ENCODE measurements at places on chromosomes 7 and 10.

DNA sequence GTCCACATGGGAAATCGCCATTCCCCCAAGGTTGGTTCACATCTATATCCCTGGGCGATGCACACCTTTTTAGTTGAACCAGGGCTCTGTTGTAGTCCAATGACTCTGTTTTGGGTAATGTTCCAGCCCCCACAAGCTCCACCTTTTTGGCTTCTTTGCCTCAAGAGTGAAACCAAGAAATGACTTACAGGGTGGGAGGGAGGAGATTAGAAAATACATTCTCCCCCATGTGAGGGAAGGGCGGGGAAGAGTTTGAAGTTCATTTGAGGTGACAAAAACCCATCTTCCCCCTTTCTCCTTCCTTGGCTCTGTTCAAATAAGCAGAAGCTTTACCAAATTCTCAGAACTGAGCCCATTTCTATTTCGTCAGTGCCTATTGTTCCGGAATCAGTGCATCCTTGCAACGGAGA lies 82.8 kb downstream of the GATA3 start:
- no peak for DNase-seq

DNA sequence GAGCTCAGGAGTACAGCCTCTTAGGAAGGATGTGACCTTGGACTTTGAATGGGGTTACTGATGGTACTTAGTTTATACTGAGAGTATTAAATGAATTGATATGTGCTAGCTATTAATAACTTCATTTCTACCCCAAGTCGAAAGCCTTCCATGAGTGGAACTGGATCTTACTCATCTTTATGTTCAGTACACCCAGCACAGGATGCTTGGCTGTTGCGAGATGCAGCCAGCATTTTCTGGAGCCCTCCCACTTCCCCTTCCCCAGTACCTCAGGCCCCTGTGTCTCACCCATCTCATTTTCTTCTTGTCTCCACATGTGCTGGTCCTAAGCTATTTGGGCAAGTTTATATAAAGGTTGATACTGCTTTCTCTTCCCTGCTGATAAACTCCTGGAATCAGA lies 7.2 kb downstream of the UPP1 start:
- DNase-seq = no peak

DNA sequence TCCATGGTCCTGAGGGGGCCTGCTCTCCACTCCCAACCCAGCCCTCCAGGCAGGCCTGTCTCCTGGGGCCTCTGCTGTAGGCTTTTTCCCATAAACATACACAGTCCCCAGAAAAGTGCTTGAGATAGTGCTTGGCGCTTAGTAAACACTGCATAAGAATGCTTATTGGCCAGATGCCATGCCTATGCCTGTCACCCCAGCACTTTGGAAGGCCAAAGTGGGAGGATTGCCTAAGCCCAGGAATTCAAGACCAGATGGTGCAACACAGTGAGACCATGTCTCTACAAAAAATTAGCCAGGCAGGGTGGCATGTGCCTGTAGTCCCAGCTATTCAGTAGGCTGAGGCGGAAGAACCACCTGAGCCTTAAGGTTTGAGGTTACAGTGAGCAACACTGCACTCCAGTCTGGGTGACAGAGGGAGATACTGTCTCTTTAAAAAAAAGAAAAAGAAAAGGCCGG lies 24.6 kb upstream of the ASL start:
- DNase-seq = no peak

GRCh38 chr10:61992671-61993668 lies 91.5 kb downstream of the ARID5B start:
- DNase-seq = no peak

GRCh38 chr7:83455612-83456011 lies 193.3 kb downstream of the SEMA3E start:
- DNase-seq = no peak

GRCh38 chr7:726854-727103 lies 280 bp downstream of the DNAAF5 start:
- DNase-seq = no peak

DNA sequence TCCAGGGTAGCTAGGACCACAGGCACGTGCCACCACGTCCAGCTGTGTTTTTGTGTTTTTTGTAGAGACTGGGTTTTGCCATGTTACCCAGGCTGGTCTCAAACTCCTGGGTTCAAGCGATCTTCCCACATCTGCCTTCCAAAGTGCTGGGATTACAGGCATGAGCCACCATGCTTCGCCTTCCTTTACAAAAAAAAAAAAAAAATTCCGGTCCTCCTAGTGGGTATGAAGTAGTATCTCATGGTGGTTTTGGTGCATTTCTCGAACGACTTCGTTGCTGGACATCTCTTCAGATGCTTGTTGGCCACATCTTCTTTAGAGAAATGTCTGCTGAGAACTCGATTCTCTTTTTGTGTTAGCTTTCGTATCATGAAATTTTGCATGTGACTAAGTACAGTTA lies 3.9 kb downstream of the PROSER2 start:
- no peak for DNase-seq

Data from NCI-H774 (cell line).